ENCODE measurements at places on chromosomes 2 and 18. TPM values are rescaled to one million over a fixed set of nuclear protein-coding genes. Genes with fewer than 3 reads are reported as not detected.

DNA sequence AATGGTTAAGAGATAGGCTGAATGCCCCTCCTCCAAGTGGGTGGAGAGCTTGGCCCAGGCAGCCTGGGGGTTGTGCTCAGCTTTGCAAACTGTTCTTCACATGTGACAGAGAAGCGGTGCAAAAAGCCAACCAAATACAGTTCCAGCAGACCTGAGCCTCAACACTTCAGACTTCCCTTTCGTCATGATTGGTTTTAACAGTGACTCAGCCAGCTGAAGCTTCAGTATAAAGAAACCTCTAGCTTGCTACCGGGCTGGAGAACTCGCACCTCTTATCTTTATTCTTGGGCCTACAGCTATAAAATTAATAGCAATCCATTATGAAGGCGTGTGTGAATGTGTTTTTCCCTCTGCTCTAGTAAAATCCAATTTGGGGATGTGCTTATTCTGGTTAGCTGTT, 20.0 kb downstream of the SETBP1 start:
- peak; percentile 56 for DNase-seq

GRCh38 chr2:168510125-168510756, 54.2 kb downstream of the CERS6 start:
- no peak for DNase-seq

- peak; percentile 96 for DNase-seq
Measured at GRCh38 chr18:944440-944839, 39.8 kb downstream of the ADCYAP1 start.

DNA sequence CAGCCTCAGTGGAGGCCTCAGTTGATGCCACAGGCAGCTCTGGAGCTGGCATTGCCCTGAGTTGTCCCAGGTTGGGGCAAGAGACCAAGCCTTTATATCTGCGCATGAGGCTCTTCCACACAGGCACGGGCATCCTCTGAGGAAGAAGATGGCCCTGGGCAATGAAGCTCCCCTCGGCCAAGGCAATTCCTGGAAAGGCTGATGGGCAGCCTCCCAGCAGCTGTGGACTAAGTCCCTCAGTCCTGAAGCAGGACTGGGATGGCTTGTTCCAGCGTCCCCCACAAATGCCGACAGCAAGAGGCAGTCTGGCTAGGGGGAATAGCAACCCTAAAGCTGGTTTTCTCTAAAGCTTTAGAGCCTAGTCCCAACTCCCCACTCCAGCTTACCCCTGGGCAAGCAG, 90.0 kb downstream of the TFCP2L1 start:
- DNase-seq = no peak

DNA sequence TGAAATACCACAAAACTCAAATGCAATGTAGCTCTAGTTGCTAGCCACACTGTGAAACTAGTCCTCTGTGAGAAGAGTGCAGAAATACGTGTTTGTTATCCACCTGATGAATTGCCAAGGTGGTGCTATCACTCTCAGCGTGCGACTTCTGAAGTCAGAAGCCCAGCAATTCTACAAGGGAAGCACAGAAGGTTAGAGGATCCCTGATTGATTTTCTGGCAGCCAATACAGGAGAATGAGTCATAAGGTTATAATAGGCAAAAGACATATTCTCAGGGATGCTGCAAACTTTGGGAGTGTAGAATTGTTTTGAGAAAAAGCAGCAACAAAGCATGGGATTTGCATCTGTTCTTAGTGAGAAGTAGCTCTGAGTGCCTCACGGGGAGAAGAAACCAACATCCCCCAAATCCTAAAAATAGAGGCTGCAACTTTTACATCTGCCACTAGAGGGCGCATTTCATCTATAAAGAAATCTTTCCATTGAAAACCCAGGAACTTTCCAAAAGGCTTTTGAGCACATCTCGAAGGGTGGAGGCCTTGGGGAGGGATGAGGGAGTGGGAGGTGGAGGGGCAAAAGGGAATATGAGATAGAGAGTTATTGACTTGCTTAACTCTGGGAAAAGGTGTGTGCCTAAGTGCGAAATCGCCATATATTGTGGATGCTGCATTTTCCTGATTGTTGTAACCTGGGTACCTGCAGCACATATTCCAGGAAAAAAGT, 78.0 kb downstream of the TMEM182 start:
- DNase-seq = peak; percentile 12

The LRRC30 gene
- not detected for total RNA-seq
